D721Med (cell line): ENCODE measurements at places on chromosomes 7 and 10.

- DNase-seq, result no peak
Observed at GRCh38 chr10:70445718-70446657, 4.5 kb upstream of the NODAL start.

- no peak for DNase-seq
Observed at GRCh38 chr7:75921479-75921878, 6.5 kb downstream of the POR start.

DNA sequence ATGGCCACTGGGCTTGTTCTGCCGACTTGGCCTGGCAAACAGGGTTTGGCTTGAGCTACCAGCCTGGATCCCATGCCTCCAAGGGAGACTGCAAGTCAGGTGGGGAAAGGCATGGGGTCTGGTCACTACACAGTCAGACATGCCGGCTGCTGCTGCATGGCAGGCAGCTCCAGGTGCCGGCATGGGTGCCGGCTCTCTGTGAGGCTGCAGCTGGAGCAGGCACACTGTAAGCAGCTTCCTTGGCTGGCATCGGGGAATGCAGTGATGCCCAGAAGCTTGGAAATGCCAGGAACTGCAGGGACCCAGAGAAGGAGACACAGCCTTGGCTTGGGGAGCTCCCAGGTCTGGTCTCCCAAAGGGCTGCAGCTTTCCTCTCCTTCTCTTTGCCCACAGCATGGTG, 305.5 kb upstream of the NRG3 start:
- no peak for DNase-seq

- DNase-seq, result no peak
Observed at GRCh38 chr7:11026452-11027359, 53.0 kb downstream of the PHF14 start.
